Tracheal epithelial cell (primary cell): ENCODE measurements at places on chromosomes 16 and 17. TPM values are rescaled to one million over a fixed set of nuclear protein-coding genes. Genes with fewer than 3 reads are reported as not detected.

CACNA1H gene
- under 0.01 and 0.24 TPM in 2 replicates for total RNA-seq

GAS7 gene
- 0.48 and 0.64 TPM in 2 replicates for total RNA-seq

FBXW10B gene
- total RNA-seq, result 1.4 TPM in 1 of 2 replicates, not detected in the other

CBX8 gene
- total RNA-seq, result 3.4 and 4.3 TPM in 2 replicates

CAPN15 gene
- total RNA-seq, result 48.8 and 50.6 TPM in 2 replicates

KRT32 gene
- total RNA-seq, result not detected in 2 replicates
